ENCODE measurements at places on chromosomes 7 and 10.

GRCh38 chr10:101726115-101726387 is 31.1 kb upstream of the FBXW4 start:
- no peak for DNase-seq

DNA sequence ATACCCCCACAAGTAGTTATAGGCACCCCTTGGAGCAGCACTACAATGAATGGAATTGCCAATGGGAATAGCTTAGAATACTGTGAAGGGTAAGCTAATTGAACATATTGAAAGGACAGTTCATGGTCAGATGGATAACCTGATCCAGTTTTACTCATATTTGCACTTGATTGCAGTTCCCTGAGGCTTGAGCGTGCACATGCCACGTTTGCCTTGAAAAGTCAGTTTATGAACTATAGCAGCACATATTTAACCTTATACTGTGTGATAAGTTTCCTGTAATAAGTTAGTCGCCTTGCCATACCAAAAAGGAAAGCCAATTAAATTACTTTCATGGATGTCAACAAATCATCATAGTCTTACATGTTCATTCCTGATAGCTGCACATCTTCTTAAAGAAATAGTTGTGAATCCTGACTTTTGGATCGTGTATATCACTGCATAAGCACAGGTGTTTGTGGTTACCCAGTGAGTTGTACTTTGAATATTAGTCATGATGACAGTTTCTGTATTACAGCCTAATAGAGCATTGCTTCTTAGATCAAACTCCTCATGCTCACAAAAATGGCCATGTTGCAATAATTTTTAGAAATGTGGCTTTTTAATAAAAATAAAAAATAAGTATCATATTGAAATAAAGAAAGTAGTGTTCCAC is 21.6 kb downstream of the DNTT start:
- DNase-seq = no peak

GRCh38 chr10:75404815-75405597 is 3.4 kb upstream of the ZNF503 start:
- DNase-seq = no peak

GRCh38 chr10:88236121-88236743 is 346.9 kb downstream of the RNLS start:
- DNase-seq = no peak

DNA sequence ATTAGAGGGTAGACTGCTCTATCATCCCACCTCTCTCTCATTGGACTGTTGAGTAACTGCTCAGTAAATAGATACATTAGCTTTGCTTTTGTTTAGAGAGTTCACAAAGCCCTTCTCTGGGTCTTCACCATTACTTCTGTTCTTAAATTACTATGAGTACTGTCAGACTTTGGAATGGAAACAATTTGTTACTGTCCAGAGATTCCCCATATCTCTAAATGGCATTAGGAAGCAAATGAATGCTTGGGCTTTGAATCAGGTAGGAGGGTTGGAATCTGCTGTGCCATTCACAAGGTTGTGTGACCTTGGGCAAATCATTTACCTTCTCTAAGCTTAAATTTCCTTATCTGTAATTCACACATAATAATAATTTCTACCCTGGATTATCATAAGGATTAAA is 541.0 kb upstream of the FZD8 start:
- DNase-seq = no peak

- no peak for DNase-seq
These were observed 1208.0 kb downstream of the SORCS1 start for GRCh38 chr10:105956550-105956949.

Data from stimulated activated CD4-positive, alpha-beta T cell treated with anti-CD3 and anti-CD28 coated beads, Interleukin-12 subunit alpha, Interleukin-12 subunit beta, amount 100 ng/mL, for 4 hours (primary cell).